SK-N-MC (cell line): ENCODE measurements at places on chromosomes 16 and 17.

DNA sequence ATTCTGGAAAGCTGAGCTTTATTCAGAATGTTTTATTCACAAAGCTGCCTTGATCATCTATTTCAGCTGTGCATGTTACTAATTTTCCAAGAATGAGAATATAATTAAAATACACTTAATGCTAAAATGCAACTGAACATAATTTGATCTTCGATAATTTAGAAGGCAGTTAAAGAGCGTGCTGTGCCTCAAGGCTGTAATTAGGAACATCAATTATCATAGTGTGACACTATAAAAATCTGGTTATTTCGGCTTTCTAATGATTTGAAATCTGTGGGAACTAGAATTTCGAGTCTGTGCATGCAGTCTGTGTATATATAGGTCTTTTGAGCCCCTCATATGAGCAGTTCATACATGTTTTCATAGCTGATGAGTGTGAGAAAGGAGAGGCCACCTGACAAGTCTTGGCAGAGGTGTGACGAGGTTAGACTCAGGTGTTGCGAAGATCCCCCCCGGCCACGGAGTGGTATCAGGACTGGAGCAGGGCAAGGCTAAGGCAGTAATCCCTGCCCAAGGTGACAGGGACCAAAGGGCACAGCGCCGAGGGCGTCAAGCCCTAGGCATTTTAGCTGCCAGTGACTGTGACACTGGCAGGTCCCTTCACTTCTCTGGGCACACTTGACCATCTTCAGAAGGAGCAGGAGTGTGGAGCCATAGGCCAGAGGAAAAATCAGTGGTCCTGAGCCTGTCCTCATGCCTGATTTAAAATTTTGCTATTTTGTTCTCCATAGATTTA, 328.5 kb downstream of the SNX29 start:
- DNase-seq: no peak

DNA sequence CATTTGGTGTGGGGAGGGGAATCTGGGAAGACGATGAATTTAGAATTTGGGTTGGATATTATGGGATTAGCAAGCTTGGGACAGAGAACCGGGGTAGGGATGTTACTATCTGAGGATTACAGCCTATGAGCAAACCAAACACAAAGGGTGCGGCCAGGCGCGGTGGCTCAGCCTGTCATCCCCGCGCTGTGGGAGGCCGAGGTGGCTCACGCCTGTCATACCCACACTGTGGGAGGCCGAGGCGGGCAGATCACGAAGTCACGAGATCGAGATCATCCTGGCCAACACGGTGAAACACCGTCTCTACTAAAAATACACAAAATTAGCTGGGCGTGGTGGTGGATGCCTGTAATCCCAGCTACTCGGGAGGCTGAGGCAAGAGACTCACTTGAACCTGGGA, 60.9 kb downstream of the VPS53 start:
- DNase-seq: no peak

DNA sequence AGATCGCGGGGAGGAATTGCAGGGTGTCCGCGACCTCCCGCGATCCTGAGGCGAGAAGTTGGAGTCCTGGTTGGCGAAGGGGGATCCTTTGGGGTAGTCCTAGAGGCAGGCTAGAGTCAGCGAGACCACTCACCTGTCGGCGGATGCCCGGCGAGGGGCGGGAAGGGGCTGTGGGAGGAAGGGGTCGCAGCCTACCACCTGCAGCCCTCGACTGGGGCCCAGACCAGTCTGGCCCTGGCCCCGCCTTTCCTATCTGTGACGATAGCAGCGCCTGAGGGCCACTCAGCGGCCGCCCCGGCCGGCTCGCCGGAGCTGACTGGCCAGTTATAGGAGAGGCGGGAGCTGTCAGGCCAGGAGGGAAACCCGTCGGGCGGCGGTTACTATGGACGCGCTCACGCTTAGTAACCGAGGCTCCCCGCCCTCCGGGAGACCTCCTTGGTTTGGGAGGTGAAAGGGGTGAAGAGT, at the start of gene TEKT3:
TEKT3 (minus strand) TSS at position 213 of the 465 bp plus-strand sequence. CDS start 10,012 bp downstream, outside the sequence.
- no peak for DNase-seq

- no peak for DNase-seq
Observed at GRCh38 chr17:78808163-78808562, 26.1 kb upstream of the CYTH1 start.

GRCh38 chr16:65888201-65888600, 478.3 kb upstream of the CDH5 start:
- no peak for DNase-seq
